Dorsolateral prefrontal cortex (tissue), 122 donors: ENCODE measurements at places on chromosomes 2 and 18.

- no peak for DNase-seq
Observed at GRCh38 chr2:15092691-15093090, 460.2 kb downstream of the LRATD1 start.

- DNase-seq, result no peak
Observed at GRCh38 chr2:204033611-204034495, 97.3 kb downstream of the ICOS start.

DNA sequence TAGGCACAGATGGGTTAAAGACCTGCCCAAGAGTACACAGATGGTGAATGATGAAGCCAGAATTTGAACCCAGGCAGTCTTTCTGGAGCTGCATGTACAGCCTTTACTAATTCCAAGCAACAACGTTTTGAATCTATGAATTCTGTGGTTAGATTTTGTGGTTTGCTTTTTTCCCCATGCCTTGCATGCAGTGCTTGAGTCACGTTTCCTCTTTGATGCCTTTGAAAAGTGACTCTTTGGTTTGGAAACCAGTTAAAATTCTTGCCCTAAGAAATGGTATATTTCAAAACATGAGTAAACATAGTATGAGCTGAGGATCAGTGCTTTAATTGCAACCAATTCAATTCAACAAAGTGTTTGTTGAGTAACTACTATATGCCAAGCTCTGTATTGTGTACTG is 48.2 kb upstream of the PPM1B start:
- no peak for DNase-seq

GRCh38 chr2:11343368-11343649 is 1.1 kb downstream of the ROCK2 start:
- no peak for DNase-seq
